ENCODE measurements at places on chromosomes 11 and 22.

GRCh38 chr11:113623114-113623513 lies 83.0 kb downstream of the TMPRSS5 start:
- DNase-seq, result no peak

DNA sequence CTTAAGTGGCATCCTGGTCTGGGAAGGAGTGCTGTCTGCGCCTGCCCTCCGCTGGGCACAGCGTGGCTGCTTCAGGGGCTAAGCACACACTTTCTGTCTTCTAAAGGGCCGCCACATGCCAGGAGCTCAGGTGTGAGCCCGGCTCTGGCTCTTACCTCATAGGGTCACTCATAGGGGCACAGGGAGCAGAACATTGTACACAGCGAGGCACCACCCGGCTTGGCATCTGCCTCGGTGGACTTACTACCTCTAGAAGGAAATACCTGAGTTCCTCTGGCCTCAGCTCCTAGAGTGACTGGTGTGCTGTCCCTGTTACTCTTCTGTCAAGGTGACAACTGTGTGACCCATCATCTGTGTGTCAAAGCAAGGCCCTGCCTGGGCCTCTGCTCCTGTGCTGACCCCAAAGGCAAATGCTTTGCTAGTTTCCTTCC lies 13.4 kb downstream of the NEAT1 start:
- DNase-seq, result no peak

- DNase-seq, result no peak
Measured at GRCh38 chr22:35212009-35212408, 45.3 kb upstream of the HMGXB4 start.

DNA sequence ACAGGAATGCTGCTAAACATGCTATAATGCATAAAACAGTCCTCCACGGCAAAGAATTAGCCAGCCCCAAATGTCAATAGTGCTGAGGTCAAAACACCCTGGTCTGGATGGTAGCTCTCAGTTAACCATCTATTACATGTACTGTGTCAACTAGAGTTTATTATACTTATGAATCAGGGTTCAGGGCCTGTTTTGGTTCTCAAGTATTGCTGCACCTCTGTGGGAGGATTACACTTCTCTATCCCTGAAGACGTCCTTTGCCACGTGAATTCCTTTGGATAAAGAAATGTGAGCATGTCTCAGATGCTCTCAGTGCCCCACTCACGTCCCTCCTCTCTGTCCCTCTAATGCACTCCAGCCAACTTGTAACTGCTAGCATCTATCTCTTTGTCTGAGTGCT lies 53.4 kb downstream of the SLC1A2 start:
- no peak for DNase-seq

DNA sequence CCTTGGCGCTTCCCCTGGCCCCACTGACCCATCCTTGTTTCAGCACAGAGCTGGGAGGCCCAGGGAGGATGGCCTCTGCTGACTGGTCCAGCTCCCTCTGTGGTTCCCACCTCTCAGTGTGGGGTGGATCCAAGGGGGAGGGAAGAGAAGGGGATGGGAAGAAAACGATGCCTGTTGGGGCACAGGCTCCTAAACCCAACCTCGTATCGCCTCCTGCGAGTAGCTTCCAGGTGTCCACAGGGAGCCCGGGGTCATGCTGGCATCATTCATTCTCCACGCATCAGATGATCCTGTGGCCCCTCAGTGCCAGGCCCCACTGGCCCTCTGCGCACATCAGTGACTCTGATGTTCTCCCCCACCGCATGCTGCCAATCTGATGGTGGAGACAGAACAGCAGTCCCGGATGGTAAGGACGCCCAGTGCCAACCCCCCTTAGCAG lies 5.1 kb downstream of the MYEOV start:
- no peak for DNase-seq

DNA sequence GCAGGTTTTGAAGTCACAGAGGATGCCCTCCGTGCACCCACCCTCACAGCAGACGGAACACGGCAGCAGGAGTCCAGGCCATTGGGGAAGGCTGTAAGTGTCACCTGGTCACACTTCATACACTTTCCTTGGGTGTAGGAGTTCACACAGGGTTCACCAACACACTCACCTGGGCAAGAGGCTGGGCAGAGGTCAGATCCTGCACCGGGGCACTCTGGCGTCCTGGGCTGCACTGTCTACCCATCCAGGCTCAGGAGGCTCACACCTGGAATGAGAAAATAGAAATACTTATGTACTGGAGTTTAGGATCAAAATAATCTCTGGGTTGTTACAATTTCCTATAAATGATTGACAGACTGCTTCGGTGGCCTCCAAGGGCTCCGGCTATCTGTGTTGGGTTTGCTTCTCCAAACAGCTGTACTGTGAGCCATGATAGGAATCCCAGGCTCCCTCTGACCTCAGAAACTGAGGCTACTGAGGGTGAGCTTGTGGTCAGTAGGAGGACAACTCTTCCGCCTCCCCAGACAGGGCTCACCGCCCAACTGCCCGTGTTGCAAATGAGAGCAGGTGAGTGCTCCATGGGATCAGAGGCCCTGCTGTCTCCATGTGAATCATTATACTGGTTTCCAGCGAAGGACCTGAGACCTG lies 20.1 kb upstream of the CARS1 start:
- no peak for DNase-seq

GRCh38 chr22:41474872-41475451 lies 6.0 kb downstream of the ACO2 start:
- DNase-seq, result no peak

DNA sequence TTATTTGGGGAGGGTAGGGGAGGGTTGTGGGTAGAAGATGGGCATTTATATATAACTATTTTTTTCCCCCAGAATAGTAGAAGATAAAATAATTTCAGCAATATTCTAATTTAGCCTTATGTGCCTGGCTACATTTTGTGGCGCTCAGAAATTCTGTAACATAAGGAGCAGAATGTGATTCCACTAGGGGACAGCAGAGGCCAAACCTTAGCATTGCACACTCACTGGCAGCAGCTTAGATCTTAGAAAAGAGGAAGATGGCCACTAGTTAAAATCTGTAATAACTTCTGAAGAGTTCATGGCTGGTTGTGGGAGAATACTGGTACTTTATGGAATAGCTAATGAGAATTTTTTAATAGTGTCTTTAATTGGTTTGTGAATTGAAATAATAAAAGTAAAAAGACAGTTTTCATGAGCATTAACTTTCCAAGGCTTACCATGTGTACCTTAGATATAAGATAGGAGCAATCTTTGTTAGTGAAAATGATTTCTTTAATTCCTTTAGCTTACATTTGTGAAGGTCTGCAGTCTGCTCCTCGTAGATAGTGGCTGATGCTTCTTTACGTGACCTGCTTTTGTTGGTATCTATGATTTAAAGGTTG lies 33.1 kb downstream of the DDX10 start:
- peak; percentile 30 for DNase-seq

- DNase-seq, result no peak
Measured at GRCh38 chr11:109309153-109309552, 112.8 kb upstream of the C11orf87 start.
